ENCODE measurements at places on chromosomes 4 and X.

GRCh38 chr4:81031796-81032551 is 1.5 kb downstream of the BMP3 start:
- DNase-seq = no peak

DNA sequence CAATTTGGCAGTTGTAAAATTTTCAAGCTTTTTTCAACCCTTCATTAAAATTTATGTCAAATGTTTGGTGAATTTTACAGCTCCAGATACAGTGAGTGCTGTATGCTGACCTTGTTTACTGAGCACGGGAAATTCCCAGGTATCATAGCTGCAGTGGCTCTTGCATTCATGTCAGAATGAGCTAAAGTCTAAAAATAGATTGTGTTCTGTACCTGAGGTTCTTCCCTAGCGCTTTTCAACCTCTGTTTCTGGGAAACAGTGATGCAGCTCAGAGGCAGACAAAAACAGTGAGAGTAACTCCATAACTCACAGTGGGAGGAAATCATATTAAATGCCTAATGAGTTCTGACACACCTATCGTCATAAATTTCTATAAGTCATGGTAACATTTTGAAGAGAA is 393.8 kb upstream of the GNPDA2 start:
- no peak for DNase-seq

DNA sequence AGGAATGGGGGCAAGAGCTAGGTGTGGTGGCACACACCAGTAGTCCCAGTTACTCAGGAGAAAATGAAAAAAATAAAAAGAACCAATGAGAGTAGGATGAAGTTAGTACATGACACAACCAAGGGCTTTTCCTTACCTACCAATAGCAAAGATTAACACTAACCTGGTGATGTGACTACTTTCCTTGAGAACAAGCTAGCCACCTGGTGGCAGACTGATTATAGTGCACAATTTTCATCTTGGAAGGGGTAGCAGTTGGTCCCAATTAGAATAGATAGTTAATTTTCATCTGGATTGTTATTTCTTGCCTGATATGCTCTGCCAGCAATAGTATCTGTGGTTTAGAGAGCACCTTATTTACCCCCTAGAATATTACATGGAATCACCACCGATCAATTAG is 1216.8 kb upstream of the PABPC4L start:
- no peak for DNase-seq

DNA sequence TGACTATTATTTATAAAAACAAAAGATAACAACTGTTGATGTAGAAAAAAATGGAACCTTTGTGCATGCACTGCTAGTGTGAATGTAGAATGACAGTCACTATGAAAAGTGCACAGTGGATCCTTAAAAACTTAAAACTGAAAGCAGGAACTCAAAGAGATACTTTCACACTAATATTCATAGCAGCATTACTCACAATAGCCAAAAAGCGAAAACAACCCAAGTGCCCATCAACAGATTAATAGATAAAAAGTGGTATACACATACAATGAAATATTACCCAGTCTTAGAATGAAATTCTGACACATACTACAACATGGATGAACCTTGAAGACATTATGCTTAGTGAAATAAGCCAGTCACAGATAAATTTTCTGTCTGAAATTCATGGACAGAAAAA is 23.8 kb downstream of the CENPC start:
- no peak for DNase-seq

DNA sequence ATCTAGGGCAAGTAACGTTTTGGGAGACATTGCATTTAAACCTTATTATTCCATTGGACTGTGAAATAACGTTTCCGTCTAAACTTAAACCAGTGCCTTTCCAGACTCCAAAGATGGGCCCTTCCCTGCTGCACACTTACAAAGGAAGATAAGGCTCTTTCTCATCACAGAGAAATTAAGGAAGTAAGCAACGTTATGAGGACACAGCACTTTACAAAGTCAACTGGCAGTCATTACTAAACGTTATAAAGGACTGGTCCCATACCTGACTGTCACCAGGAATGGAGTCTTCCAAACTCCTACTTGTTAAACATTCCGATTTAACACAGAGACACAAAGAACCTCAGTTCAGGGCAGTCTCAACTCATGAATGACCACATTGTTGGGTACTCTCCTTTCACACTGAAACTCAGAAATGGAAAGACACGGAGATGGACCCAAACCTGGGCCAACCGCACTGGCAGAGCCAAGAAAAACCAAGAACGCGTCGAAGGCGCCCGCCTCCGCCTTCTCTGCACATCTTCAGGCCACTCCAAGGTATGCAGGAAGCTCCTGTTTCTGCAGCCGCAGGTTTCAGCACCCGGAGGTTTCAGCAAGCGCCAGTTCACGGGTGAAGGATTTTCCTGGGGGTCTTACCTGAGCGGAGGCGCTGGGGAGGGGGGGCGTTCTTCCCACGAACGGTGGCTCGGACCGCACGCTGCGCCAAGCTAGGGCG is 670 bp downstream of the PAPSS1 start:
- no peak for DNase-seq

- DNase-seq = no peak
Measured at GRCh38 chrX:72271812-72272211, 5.2 kb downstream of the RPS4X start.

GRCh38 chr4:178856139-178856800 is 1414.0 kb upstream of the AGA start:
- DNase-seq = no peak

DNA sequence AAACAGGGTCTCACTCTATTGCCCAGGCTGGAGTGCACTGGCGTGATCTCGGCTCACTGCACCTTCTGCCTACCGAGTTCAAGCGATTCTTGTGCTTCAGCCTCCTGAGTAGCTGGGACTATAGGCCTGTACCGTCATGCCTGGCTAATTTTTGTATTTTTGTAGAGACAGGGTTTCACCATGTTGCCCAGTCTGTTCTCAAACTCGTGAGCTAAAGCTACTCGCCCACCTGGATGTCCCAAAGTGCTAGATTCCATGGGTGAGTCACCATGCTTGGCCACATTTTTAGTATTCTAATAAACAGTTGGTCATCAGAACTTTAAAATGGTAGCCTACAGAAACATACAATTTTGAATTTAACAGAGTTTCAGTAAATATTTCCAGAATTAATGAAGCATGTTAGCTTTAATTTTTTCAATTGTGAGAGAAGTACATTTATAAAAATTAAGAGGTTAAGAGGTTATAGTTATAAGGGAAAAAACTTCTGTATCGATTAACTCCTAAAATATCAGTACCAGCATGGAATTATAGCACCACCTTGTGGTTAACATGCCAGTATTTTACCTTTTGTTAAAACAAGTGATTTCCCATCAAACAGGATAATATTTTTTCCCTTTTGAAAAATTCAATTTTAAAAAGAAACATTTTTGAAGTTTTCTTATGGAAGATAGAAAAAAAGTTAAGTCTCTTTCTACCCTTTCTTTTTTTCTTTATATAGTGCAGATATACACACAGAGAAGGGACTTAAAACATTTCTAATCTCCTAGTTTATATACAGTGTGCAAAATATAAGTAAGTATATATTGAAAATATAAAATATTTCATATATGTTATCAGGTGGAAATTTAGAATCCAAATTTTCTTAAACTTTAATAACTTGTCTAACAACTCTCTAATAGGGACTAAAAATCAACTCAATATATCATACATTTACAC is 35.4 kb downstream of the CEP44 start:
- peak; percentile 5 for DNase-seq

GRCh38 chr4:157220371-157220881 is at the start of gene GRIA2:
GRIA2 (plus strand) TSS chr4:157220728; CDS start chr4:157221043, 315 bp downstream.
- no peak for DNase-seq

DNA sequence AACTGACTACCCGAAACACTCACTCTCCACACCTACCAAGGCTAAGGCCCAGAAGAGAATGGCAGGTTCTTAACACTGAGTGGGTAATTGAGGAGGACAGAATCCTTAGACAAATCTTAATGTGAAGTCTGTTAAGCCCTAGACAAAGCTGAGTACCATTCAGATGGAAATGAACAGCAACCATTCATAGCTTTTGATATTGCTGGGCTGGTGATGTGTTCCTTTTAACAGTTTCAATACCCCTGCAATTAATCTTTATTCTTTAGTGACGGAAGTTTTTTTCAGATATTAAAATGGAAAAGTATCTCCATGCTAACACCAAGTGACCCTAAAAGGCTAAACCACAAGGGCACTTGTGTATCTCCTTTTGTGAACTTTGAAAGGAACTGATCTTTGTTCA is 334.9 kb downstream of the OPHN1 start:
- no peak for DNase-seq

DNA sequence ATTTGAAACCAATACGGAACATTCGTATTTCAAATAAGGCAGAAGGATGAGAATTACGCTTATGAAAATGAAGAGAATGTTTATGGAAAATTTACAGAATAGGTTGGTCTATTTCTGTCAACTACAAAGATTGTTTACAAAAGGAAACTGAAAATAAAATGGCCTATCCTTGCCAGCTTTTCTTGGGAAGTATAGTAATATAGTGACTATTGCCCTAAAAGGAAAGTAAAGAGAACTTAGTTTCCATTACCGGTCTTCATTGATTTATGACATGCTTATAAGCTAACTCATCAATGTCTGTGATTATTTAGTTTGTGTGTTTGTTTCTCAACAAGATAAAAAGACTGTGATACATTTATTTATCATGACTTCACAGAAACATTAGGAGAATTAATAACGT is 2.9 kb upstream of the SPRY1 start:
- no peak for DNase-seq
